Stimulated activated CD8-positive, alpha-beta memory T cell treated with anti-CD3 and anti-CD28 coated beads, Interleukin-4, amount 100 ng/mL, for 4 hours (primary cell): ENCODE measurements at places on chromosomes 5 and 9.

DNA sequence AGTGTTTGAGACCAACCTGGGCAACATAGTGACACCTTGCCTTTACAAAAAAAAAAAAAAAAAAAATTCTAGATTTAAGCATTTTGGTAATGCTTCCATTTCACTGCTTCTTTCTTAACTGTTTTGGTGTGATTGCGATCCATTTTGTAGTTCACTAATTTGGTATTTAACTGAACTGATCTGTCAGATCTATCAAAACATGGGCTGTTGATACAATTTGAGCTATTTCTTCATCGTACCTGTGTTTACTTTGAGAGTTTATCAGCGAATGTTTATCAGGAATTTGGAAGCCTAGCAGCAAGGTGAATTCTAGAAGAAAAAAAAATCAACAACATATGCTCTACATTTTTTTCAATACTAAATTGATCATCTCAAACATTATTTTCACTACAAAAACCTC lies 864.9 kb upstream of the WWC1 start:
- DNase-seq, result no peak

GRCh38 chr5:139893873-139894272 lies 98.3 kb downstream of the PSD2 start:
- DNase-seq, result no peak

GRCh38 chr9:8732367-8733075 lies 932.9 kb upstream of the DMAC1 start:
- no peak for DNase-seq

GRCh38 chr5:150510460-150511263 lies 2.7 kb downstream of the NDST1 start:
- no peak for DNase-seq

DNA sequence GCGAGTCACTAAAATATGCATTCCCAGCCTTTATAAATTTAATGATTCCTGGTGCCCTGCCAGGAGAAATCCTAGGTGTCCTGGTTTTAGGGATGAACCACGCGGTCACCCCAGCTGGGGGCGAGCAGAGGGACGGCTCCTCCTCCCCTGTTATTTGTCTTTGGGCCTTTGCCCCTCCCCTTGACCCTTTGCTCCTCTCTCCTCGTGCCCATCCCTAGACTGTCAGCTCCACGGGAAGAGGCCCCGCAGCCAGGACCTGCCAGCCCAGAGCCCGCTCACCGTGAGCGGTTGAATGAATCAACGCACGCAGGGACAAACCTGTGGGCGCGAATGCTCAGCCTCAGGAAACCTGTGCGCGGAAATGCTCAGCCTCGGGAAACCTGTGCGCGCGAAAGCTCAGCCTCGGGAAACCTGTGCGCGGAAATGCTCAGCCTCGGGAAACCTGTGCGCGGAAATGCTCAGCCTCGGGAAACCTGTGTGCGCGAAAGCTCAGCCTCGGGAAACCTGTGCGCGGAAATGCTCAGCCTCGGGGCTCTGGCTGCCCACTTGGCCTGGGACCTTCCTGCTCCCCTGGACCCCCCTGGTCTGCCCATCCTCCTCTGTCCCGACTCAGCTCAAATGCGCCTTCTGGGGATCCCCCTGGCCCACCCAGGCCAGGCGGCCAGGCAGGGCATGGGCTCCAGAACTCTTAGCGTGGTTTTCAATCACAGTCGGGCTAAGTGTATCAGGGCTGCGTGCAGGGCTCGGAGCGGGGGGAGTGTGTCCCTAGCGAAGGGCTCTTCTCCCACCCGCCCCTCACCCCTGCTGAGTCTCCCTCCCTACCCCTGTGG lies 140.5 kb upstream of the COL5A1 start:
- no peak for DNase-seq

GRCh38 chr5:174981416-174981815 lies 257.0 kb downstream of the MSX2 start:
- no peak for DNase-seq

- DNase-seq, result no peak
These were observed 118.2 kb downstream of the KLHL3 start for GRCh38 chr5:137617528-137618205.

DNA sequence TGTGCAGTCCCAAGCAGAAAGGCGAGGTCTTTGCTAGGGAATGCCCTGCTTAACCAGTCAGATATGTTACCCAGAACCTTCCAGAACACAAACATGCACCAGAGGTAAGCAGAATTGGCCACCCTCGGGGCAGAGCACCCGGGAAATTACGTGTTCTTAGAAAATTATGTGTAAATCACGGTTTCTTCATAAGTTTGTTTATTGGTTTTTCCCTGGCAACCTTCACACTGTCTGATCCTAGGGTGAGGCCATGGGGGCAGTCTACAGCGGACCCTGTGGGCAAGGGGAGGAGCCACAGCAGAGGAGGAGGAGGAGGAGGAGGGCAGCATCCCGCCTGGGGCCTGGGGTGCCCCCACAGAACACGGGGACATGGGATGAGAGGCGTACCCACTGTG lies 31.4 kb downstream of the RXRA start:
- DNase-seq, result no peak

GRCh38 chr9:116000748-116001329 lies 152.8 kb upstream of the PAPPA start:
- no peak for DNase-seq

DNA sequence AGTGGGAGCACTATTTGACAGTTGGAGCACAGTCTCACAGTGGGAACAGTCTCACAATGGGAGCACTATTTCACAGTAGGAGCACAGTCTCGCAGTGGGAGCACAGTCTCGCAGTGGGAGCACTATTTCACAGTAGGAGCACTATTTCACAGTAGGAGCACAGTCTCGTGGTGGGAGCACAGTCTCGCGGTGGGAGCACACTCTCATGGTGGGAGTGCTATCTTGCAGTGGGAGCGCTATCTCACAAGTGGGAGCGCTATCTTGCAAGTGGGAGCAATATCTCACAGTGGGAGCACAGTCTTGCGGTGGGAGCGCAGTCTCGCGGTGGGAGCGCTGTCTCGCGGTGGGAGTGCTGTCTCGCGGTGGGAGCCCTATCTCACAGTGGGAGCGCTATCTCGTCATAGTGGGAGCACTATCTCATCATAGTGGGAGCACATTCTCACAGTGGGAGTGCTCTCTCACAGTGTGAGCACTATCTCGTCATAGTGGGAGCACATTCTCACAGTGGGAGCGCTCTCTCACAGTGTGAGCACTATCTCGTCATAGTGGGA lies 56.1 kb downstream of the MED10 start:
- no peak for DNase-seq

- no peak for DNase-seq
These were observed 84.3 kb upstream of the SHB start for GRCh38 chr9:38153152-38153909.

DNA sequence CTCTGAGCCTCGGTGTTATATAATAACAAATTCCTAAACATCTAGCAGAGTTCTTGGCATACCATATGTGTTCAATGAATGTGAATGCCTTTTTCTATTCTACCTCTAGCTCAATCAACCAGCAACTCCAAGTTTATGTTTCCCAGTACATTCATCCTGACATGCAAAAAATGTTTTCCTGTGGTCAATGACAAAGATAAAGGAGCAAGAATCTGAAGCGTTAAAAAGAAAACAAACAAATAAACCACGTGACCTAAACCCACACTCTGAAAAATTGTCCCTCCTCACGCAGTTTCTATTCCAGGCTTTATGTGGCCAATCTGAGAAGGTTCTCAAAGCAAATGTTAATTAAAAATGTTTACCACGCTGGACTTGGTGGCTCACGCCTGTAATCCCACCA lies 18.0 kb downstream of the KLF4 start:
- no peak for DNase-seq

GRCh38 chr5:132050136-132050535 lies 10.3 kb upstream of the IL3 start:
- no peak for DNase-seq

DNA sequence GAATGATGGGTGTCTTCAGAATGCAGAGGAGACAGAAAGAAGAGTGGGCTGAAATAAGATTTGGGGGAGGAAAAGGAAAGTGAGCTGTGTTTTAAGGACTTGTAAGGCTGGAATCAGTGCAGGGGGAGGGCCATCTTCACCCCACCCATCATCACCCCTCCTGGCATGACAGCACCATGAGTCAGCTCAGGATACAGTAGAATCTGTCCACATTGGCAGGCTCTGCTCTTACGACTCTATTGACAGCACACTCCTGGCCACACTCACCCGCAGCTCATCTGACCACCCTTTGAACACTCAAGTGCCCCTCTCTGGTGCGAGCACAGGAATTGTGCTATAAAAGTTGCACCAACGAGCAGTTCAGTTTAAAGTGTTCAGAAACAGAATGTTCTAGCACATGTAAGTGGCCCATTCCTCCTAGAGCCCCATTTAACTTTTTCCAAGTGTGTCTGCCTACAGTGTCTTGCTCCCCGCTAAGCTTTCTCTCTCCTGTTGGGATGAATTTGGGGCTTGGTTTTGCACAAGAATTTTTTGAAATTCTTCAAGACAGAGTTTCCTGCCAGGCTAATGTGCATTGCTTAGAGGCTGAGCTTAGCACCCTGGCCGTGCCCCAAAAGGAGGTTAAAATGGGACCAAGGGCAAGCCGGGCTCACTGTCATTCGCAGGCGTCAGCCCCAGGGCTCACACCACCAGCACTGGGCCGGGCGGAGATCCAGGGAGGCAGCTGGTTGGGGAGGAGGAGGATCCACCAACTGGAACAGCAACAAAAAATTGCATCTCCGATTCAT lies 12.0 kb downstream of the ADRA1B start:
- DNase-seq, result no peak

GRCh38 chr5:154278908-154279307 lies 88.4 kb downstream of the GALNT10 start:
- no peak for DNase-seq

- DNase-seq, result no peak
These were observed 46.0 kb upstream of the SPIN1 start for GRCh38 chr9:88342246-88342645.

- DNase-seq, result no peak
These were observed 22.4 kb downstream of the UTP15 start for GRCh38 chr5:73587923-73588322.

DNA sequence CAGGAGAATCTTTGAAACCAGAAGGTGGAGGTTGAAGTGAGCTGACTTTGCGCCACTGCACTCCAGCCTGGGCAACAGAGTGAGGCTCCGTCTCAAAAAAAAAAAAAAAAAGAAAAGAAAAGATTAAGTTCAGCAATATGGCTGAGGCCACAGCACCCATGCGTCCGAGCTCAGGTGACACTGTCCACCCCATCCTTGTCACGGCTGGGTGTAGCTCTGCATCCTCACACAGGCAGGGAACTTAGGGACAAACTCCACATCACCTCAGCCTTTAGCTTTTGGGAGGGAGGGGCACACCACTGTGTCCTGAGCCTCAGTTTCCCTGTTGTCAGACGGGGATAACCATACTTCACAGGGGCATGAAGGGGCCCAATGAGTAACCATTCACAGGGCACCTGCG lies 15.5 kb downstream of the FGD3 start:
- no peak for DNase-seq

- no peak for DNase-seq
These were observed 38.1 kb downstream of the INSYN2B start for GRCh38 chr5:169942181-169942580.

DNA sequence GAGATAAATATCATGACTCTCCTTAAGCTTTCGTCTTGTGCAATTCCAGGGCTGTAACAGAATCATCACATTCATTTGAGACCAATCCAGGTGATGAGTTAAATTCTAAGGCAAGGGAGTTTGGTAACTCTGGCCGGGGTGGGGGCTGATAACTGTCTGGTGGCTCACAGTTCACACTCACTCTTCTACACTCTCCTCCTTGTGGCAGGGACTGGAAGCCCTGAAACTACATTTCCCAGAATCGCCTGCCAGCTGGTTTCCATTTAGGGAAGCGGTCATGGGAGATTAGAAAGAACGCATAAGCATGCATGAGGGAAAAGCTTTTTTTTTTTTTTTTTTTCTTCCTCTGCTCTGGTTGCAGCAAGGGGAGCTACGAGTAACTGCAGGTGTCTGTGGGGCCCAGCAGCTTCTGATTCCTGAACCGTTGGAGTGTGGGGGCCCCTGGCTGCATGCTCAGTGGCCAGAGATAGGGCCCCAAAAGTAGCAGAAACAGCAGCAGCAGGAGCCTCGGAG lies 154.8 kb upstream of the TBC1D2 start:
- no peak for DNase-seq

DNA sequence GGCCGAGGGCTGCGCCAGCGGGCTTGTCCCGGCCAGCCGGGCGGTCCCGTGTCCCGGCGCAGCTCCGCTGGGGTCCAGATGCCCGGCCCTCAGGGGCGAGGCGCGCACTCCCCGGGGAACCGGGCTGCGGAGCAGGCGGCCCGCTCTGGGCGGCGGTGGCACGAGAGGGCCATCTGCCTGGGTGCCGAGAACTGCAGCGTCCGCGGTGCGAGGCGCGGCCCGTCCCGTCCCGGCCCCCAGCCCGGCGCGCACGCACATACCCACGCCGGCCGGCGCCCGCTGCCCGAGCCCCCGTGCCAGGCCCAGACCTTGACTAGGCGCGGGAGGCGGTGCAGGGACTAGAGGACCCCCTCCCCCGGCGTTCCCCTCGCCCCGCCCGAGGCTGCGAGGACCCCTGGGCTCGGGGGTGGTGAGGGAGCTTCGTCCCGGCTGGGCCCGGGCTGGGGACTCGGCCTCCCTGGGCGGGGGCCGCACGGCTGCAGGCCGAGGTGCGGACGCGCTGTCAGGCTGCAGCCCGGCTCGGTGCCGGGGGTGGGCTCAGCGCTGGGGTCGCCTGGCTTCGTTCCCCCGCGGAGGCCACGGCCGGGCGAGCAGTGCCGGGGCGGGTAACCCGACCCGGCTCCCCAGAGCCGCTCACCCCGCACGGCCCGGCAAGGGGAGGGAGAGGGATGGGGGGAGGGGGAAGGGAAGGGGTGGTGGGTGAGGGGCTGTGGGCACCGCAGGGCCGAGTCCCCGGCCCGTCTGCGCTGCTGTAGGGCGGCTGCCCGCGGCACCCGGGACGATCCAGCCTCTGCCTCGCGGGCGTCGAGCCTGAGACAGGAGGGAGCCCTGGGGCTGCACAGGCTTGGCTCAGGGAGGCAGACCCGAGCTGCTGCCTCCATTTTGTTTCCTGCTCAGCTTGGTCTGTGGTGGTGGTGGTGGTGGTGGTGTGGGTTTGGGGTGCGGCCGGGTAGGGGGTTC lies 1.2 kb upstream of the NSD1 start:
- peak; percentile 22 for DNase-seq

GRCh38 chr5:115366223-115366622 lies 69.8 kb upstream of the CCDC112 start:
- no peak for DNase-seq

GRCh38 chr9:27572918-27573633 lies at the start of gene C9orf72:
C9orf72 (minus strand) TSS chr9:27573481; CDS start chr9:27567120, 6,361 bp downstream.
- peak; percentile 81 for DNase-seq

- DNase-seq, result no peak
These were observed 160.2 kb downstream of the ARHGEF28 start for GRCh38 chr5:73786043-73786831.
